ENCODE measurements at places on chromosomes 7 and 10.
A peak's percentile ranks its signal among the peaks of the same experiment; 100 is the strongest.

GRCh38 chr7:15370441-15370840 lies 191.4 kb downstream of the AGMO start:
- no peak for DNase-seq

DNA sequence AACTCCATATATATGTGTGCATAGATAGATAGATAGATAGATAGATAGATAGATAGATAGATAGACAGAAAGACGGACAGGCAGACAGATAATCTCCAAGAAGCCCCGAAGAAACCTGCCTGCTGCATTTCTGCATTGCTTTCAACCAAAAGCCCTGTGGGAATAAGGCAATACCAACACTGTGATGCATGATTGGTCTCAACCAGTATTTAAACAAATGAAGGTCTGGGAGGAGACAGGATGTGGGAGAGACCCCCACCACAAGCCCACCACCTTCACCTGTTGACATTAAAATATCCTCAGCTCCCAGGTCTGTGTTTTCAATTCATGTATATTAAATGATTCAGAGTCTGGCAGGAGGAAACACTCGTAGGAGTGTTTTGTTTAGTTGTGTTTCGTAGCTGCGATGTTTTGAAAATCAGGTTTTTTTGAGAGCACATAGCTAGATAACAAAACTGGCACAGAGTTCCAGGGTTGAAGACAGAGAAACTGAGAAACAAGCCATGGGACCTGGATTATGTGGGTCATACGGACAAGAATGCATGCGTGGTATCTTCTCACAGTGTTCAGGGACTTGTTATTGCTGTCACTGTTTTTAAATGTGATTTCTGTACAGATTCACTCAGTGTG lies 200.7 kb upstream of the AHR start:
- DNase-seq, result no peak

GRCh38 chr7:147774461-147774860 lies 816.1 kb upstream of the C7orf33 start:
- no peak for DNase-seq

- no peak for DNase-seq
Measured at GRCh38 chr7:22811746-22812280, 10.8 kb downstream of the TOMM7 start.

DNA sequence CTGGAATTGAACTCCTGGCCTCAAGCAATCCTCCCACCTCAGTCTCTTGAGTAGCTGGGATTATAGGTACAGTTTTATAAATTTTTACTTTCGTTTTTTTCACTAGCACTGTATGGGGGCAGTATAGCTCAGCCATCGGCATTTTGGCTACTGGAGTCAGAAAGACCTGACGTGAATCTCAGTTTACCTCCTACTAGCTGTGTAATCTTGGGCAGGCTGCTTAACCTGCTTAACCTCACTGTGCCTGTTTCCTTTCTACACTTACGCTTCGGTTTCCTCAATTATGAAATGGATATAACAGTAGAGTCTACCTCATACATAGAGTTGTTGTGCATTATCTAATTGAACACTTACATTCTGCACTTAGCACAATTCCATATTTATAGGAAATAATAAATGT lies 16.7 kb downstream of the STN1 start:
- no peak for DNase-seq

GRCh38 chr10:60096761-60097513 lies 190.6 kb upstream of the CCDC6 start:
- no peak for DNase-seq

DNA sequence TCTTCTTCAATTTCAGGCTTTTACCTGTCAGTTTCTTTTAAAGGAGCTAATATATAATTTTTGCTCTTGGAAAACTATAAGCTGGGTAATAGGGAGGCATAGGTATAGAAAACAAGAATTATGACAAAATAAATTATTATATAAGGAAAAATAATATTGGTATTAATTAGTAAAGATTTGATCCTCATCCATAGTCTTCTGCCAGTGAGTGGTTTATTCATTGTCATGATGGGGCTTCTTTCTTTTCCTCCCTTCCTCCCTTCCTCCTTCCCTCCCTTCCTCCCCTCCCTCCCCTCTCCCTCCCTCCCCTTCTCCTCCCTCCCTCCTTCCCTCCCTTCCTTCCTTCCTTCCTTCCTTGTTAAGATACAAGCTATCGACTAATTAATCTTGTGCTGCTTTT lies 698.6 kb downstream of the SORCS3 start:
- DNase-seq, result no peak

GRCh38 chr10:52217531-52217930 lies 96.5 kb upstream of the DKK1 start:
- no peak for DNase-seq

- DNase-seq, result no peak
Measured at GRCh38 chr7:8063706-8064297, 95.2 kb downstream of the GLCCI1 start.

- no peak for DNase-seq
Measured at GRCh38 chr7:125746510-125746909, 816.9 kb upstream of the POT1 start.

DNA sequence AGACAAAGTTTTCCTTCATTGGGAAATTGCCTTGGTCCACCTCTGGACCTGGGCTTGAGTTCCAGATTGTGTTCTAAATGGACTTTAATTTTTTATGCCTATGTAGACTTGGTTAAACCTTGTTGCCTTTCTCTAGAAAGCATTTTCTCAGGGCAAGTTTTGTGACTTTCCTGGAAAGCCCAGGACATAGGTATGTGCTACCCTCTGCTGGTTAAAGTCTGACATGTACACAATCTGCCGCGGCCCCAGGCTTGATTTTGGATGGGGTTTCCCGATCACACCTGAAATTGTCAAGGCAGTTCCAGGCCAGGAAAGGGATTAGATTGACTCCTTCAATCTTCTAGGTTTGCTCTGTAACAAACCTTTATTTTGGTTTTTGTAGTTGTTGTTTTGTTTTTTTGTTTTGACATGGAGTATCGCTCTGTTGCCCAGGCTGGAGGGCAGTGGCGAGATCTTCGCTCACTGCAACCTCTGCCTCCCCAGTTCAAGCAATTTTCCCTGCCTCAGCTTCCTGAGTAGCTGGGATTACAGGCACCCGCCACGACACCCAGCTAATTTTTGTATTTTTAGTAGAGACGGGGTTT lies 14.1 kb upstream of the AKR1B10 start:
- DNase-seq, result peak; percentile 5

- DNase-seq, result no peak
Measured at GRCh38 chr7:103704701-103705100, 258.7 kb upstream of the SLC26A5 start.

GRCh38 chr10:101968940-101969321 lies 87.0 kb downstream of the ARMH3 start:
- DNase-seq, result no peak

DNA sequence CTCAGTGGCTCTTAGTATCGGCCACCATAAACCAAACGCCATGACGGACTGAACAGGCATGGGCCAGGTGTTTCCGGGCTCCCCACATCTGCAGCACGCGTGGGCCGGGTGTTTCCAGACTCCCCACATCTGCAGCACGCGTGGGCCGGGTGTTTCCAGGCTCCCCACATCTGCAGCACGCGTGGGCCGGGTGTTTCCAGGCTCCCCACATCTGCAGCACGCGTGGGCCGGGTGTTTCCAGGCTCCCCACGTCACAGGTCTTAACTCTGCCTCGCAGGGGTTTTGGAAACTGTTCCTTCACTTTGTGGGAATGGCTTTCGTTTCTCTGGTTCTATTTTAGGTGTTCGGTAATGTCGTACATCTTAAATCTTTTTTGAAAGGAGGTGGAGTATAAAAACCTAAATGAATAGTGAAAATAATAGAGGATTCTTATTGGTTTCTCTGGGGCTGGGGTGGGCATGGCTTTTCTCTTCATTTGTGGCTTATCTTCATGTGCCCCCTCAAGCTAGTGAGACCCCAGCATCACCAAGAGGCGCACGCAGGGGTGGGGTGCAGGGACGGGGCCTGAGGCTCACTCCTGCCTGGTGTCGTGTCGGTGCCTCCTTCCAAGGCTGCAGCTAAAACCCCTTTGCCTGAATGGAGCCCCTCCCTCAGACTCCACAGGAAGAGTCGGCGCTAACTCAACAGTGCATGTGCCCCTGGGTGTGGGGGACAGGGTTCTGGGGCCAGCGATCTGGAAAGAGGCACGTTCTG lies 126.3 kb downstream of the WDR37 start:
- no peak for DNase-seq

- DNase-seq, result peak; percentile 27
Measured at GRCh38 chr7:37284805-37285231, 163.8 kb downstream of the ELMO1 start.

- no peak for DNase-seq
Measured at GRCh38 chr7:39688611-39689480, 65.5 kb downstream of the RALA start.

GRCh38 chr10:128087884-128088709 lies 38.1 kb downstream of the MKI67 start:
- no peak for DNase-seq

DNA sequence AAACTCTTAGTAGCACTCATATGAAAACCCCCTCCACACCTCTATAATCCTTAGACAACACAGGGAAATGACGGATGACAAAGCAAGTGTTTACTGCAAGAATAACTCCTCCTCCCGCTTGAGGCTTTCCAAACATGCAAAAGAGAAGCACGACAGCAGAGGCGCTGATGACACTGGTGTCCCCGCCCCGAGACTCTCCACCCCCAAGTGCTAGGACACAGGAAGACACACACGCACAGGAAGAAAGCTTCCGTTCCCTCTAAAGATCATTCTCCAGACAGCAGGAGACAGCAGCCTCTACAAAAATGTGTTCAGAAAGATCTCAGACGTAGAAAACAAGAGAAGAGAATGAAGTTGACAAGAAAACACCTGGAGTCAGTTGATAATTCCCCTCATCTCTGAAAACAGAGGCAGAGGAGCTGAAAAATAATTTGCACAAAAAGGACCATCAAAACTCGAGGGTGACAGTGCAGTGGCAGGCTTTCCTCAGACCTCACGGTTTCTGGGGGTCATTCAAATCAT lies 90.2 kb downstream of the DLG5 start:
- peak; percentile 78 for DNase-seq

DNA sequence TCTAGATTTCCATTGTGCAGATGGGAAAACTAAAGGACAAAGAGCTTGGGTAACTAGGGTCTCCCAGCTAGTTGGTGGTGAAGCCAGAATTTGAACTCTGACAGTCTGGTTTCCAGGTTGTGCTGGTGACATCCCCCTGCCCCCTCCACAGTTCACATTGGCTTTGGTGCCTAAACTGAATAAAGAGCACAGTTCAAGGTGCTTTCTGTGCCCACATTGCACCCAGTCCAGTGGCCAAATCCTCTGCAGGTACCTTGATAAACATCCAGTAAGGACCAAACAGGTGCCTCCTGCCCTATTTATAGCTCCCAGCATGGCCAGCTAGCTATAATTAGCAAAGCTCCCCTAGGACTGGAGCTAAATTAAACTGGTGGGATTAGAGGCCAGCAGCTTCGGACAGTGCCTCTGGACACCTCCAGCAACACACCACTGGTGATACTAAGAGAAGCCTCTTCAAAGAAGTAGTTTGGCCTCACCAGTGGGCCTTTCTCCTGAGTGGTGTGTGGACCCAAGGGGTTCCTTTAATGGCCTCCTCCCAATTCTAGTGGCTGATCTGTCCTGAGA lies 59.9 kb downstream of the KCNMA1 start:
- no peak for DNase-seq

- no peak for DNase-seq
Measured at GRCh38 chr7:122515404-122515803, 183.5 kb downstream of the RNF133 start.

GRCh38 chr10:63210611-63211196 lies 77.6 kb downstream of the NRBF2 start:
- no peak for DNase-seq

DNA sequence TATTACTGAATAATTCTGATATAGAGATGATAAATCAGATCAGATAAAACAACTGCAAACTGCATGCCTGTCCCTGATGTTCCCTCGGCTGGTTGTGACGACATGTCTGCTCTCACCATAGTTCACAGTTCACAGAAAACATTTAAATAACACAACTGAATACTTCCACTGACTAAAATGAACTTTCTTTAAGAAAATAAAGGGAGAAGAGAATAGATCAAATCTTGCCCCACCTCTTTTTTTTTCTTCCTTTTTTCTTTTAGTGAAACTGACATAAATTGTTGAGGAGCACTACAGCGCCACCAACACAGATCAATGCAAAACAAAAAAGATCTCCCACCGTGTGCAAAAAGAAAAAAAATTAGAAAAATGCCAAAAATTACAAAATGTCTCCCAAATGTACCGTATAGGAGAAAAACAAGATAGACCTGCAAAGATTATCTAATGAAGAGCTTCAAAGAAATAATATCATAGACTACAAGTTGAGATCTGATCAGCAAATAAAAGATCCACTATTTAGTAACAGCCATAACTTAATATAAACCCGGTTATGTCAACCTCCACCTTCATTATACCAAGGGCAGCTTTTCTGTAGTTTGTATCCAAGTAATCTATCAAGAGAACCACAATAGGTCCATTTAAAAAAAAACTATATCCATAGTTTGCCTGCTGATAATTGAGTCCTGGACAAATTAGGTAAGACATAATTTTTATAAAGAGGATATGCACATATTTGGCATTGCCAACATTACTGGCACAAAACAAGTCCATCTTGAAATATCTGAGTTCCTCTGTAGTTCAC lies 30.7 kb upstream of the EPC1 start:
- DNase-seq, result peak; percentile 42
